IPS DF 6.9 (cell line): ENCODE measurements at places on chromosomes 5 and 9.

GRCh38 chr9:70318002-70318401 is 59.2 kb downstream of the SMC5 start:
- DNase-seq = peak; percentile 2

DNA sequence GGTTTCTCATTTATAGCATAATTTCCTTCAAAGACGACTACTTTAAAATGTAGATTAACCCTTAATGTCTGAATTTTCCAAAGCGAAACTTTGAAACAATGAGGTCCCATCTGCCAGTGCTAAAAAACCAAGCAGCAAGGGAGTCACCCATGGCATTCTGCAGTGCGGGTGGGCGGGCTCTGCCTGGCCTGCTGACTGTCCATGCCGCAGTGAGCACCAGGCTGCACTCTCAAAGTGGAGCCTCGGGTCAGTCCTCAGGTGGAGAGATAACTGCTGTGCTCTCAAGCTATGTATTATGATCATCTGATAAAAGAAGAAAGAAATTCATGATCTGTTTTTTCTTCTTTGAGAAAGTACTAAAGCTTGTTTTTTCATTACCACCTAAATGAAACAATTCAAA is 581.6 kb downstream of the CETN3 start:
- no peak for DNase-seq

GRCh38 chr5:139188558-139189270 is 9.5 kb downstream of the SIL1 start:
- DNase-seq = no peak

DNA sequence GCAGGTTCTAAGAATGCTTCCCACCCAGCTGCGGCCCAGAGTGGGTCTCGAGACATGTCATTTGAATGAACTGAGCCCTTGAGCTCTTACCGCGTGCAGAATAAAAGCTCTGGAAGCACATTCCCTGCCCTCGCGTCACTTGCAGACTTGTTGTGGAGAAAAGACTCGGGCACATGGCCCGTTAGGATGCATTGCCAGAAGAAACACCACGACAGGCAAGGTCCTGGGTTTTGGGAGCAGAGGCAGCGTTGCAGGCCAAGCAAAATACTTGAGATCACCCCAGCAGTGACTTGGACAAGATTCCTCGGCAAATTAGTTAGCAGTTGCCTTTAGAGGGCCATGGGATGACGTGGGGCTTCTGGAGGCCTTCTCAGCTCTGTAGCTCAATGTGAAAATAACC is 170.8 kb upstream of the MSX2 start:
- DNase-seq = no peak

DNA sequence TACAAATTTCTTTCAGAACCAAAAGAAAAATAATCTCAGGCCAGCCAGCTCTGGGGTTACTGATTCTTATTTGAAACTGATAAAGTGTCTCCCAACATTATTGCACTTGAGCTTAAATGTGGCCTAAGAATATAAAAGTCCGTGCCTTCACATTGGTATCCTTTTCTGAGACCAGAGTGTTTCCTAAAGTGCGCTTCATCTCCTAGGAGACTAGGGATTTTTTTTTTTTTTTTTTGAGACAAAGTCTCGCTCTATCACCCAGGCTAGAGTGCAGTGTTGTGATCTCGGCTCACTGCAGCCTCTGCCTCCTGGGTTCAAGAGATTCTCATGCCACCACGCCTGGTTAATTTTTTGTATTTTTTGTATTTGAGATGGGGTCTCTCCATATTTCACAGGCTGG is 23.6 kb upstream of the KCNIP1 start:
- no peak for DNase-seq

DNA sequence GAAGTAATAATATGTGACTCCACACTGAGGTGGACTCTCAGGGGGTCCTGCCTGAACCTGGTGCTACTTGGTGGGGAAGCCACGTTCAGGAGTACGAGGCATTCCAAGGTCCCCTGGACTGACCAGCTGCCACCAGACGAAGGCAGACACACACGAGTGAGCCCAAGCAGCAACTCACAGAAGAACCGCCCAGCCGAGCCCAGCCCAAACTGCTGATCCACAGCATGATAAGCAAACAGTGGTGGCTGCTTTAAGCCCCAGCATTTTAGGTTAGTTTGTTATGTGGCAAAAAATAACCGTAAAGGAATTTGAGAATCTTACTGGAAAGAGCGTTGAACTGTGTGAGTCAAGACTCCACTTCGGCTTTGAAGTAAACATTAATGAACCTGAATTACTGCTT is 8.8 kb upstream of the LHX3 start:
- DNase-seq = no peak

GRCh38 chr5:168740811-168741213 is 161.6 kb upstream of the PANK3 start:
- DNase-seq = no peak

DNA sequence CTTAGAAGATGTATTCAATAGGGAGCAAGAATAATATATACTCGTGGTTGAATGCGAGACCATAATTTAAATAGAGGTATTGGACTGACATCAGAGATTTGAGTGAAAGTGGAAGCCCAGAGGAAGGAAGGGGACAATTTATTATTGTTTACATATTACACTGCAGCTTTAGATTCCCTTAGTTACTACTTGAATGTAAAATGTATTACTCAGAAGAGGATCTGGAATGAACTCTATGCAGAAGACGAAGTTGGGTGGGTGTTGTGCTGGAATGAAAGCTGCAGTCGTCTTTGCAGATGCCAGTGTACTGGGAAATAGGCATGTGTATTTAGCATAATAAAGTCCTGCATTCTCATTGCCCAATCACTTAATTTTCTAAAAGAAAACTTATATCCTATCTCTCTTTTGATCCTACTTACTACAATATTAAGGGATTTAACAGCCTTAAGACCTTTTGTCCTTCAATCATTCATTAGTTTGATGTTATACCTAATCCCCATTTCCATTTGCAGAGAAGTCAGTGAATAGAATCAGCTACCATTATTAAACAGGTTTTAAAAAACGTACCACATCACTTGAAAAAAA is 570.7 kb upstream of the WWC1 start:
- DNase-seq = no peak

DNA sequence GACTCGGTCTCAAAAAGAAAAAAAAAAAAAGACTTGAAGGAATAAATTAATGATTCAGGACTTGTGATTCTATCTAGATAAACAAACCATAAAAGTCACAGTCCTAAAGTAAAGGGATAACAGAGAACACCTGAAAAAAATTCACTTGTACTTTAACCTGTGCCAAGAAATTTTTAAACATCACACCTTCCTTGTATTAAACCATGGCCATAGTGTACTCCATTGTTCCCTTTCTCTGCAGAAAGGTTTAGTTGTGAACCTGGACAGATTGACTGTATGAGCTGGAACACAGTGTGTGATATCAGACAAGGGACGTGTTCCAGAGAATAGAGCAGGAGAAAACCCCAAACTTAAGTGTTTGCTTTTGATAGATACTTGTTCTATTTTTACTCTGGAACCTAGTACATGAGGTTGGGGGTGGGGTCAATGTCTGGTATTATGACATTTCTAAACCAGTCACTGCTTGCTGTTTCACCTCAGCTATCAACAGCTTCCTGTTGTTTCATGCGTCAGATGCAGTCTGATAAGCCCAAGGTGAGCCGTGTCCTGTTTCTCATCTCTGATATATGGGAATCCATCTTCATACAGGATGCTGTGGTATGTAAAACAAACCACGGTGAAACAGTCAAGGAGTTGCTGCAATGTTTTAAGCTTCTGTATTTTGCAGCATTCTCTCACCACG is 62.5 kb upstream of the ITGA1 start:
- DNase-seq = no peak

DNA sequence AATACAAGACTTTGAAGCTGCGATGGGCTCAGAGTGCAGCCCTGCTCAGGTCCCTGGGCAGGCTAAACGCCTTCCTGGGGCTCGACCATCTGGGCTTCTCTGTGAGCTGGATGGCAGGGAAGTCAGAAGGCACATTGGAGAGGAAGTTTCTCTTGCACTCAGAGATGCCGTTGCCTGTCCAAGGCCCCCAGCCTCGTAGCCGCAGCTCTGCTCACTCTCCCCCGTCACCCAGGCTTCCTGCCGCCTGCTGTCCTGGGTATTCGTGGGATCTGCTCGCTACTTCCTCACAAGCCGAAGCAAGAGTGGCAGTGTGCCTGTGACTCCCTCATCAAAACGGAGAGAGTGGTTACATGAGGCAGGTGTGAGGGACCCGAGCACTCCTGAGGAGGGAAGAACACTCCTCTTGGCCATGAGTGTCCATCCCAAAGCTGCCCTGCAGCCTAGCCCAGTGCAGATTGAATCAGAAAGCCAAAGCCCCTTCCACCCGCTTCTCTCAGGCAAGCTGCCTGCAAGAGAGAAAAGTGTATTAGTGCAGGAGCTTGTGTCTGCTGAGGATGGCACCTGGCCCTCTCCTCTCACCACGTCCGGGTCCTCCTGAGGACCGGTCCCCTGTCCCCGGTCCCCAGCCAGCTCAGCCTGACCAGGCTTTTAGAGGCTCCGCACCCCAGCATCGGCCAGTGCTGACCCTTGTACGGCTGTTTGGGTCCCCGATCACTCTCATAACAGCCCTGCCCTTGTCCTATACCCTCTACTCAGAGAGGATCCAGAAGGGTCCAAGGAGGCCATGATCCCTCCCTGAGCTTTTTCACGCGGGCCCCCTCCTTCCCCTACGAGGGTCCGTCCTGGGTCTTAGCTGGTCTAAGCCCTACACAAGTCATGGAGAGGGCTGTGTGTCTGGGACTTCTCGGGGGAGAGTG is 7.3 kb downstream of the FCN2 start:
- DNase-seq = no peak

DNA sequence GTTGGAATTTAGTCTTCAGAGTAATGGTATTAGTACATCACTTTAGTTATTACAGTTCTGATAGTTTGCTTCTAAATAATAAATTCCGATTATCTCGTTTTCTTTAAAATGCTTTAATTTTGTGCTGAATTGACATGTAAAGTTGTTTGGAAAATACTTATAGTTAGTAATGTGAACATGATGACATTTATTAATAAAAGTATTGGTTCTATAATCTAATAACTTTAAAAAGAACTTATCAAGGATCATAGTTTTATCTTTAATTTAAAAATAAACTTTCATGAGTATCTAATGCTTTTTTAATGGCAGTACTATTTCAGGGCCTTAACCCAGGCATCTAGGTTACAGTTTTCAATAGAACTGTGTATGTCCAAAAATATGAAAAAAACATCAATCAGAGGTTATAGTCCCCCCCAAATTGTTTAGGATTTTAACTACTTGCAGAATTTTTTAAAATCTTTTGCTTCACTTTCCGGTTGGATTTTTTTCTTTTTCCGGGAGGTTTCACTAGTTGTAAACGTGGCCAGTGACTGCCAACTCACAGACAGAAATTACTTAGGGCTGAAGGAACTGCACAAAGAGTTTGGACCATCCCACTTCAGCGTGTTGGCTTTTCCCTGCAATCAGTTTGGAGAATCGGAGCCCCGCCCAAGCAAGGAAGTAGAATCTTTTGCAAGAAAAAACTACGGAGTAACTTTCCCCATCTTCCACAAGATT is 680 bp downstream of the GPX8 start:
- no peak for DNase-seq

- no peak for DNase-seq
Observed at GRCh38 chr5:74963407-74963806, 89.0 kb downstream of the GCNT4 start.

DNA sequence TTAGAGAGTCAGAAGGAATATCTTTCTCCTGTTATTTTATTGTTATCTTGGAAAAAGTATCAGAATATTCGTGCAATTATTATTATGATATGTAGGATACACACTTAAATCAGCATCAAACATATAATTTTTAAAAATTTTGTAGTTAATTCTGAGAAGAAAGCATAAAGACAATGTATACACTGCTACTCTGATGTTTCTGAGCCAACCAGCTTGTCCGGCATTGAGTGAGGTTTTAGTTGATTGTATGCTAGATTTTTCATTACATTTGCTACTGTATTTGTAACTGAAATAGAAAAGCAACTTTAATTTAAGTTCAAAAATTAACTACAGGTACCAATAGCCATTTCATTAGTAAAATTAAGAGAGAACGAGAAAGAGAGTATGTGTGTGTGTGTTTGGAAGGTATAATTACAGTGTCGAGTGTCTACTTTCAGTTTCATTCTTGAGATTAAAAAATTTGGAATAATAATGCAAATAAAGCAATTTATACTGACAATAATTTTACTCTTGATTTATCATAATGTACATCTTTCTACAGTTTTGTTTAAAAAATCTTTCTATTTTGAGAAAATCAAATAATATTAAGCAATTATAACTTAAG is 160.4 kb upstream of the CDH12 start:
- no peak for DNase-seq

DNA sequence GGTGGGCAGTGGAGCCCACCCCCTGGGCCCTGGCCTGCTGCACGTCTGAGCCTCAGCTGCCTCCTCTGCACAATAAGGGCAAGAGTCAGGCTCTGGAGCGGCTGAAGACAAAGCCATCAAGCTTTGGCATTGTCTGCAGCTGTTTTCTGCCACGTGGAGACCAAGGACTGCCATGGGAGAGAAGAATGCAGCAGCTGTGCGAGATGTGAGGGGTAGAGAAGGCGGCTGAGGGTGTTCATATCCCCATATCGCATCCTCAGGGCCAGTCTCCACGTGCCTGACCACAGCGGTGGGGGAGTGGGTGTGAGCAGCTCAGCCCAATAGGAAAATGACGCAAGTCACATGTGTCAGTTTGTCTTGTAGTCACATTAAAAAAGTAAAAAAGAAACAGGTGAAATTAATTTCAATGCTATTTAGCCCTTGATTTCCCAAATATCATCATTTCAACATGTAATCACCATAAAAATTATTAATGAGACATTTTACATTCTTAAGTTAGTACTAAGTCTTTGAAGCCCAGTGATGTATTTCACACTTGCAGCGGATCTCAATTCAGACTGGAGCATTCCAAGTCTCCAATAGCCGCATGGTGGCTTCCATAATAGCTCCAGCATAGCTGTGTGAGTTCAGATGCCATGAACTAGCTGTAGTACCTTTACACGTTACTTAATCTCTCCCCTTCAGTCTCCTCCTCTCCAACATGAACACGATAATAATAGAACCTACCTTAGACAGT is 6.6 kb downstream of the C1QTNF2 start:
- no peak for DNase-seq

GRCh38 chr5:36373527-36374086 is 71.9 kb upstream of the RANBP3L start:
- no peak for DNase-seq

DNA sequence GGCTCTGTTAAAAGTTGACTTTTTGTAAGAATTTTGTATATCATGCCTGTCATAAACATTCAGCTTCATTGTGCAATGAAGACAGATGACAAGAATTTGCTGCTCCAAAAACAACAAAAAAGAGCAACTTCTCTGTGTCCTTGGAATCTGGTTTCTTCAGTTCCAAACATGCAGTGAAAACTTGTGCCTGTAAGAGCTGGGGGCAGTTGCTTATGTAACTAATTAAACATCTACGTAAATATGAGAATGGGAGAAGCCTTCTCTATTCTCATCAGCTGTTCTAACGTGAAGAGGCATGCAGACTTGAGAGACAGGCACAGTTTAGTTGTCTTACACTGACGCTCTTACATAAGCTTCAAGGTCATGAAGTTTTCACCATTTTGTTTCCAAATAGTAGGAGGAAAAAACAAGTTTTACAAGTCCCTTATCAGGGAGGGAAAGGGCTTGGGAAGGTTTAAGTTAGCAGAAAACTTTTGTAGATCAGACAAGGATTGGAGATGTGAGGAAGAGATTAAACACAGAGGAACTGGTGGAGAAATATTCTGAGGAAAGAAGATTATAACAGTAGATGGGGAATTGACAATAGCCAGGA is 170.4 kb downstream of the RFK start:
- no peak for DNase-seq

GRCh38 chr9:86974421-86974820 is 27.1 kb upstream of the GAS1 start:
- no peak for DNase-seq
